ENCODE measurements at places on chromosomes 13 and 19.

- DNase-seq, result no peak
Observed at GRCh38 chr13:29801102-29801501, 49.3 kb downstream of the UBL3 start.

- no peak for DNase-seq
Observed at GRCh38 chr13:76285463-76285862, 600.7 kb downstream of the KCTD12 start.

GRCh38 chr13:47903836-47904235, 97.2 kb downstream of the SUCLA2 start:
- DNase-seq, result no peak

GRCh38 chr19:47082493-47082892, 31.1 kb downstream of the ZC3H4 start:
- DNase-seq, result no peak

DNA sequence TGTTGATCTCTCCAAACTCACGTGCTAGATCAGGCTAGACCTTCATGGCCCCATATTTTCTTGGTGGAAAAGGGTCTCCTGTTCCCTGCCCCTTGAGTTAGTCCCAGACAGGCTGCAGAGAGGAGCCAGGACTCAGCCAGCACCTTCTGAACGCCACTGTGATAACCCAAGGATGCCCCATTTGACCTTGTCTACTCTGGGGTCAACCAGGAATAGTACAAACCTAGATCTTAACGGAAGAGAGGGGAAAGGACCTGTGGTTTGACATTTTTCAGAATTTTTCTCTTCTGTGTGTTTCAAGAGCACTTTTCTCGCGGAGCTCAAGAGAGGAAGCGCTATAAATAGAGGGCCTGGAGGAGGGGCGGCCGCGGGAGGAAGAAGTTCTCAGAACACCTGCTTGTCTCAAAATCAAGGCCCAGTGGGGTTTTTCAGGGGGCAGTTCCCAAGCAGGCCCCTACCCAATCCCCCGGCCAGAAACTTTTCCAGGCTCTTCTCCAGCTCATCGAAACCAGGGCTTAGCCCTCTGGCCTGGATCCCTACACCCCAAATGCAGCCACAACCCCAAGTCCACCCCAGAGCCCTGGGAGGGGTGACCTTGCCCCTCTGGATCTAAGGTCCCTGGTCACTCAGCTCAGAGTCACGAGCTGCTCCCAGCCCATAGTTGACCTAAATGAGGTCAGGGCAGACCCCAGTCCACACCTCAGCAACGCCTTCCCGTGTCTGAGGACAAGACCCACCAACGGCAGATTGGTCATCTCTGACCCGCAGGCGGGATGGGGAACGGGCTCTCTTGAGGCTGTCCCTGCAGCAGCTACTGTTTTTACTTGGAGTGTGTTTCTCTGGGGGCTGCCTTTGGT, 75.6 kb upstream of the TM9SF2 start:
- no peak for DNase-seq

DNA sequence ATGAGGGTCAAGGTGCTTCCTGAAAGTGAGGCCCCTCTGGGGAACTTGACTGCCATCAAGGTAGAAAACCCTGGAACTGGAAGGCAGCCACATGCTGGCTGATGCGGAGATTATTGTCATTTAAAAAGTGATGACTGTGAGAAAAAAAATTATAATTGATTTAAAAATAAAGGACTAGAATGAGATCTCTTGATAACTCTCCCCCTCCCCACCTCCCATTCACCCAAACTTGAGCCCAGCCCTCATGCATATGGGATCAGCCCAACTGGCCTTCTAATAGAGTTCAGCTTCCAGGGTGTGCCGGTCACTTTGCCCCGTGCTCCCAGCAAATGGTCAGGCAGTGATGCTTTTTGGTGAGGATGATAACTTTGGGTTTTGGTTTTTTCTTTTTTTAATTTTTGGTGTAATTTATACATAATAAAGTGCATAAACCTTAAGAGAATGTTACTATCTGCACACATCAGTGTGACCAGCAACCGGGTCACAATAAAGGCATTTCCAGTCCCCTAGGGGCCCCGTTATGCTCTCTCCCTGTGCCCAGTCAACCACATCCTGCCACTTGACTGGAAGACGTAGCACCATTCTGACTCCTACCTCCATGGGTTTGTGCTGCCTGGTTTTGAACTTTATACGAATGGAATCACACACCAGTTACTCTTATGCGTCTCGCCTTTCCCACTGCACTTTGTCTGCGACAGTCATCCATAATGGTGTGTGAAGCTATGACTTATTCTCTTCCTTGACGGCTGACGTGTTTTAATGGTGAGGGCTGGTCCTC, 187.9 kb downstream of the USP12 start:
- DNase-seq, result no peak

DNA sequence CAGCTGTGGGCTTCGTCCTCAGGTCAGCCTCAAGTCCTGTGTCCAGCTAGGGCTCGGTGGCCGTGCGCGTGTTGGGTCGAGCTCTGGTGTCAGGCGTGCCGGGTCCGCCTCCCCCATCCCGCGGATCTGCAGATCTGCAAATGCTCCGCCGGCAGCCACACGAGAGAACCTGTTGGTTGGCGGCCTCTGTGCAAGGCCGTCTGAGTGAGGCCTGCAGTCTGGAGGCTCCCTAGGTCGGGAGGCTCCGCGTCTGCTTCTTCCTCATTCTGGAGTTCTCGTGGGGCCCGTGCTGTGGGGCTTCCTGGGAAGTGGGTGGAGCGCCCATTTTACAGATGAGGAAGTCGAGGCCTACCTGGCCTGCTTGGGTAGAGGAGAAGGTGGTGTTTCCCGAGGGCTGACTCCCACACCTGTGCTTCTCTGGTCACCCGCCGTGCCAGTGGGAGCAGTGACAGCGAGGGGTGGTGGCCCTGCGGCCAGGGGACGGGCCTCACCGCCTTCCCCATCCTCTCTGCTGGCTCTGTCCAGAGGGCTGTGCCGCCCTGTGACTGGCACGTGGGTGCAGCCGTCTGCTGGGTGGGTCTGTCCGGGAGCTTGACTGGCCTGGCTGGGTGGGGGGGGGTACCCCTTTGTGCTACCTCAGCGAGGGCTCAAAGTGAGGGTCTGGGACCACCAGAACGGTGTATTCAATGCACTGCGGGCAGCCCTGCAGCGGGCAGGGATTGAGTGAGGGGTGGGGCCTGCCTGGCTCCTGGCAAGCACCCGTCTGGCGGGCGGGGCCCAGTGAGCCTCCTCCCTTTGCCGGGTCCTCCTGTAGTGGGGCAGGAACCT, 3.3 kb downstream of the CSNK1G2 start:
- no peak for DNase-seq

DNA sequence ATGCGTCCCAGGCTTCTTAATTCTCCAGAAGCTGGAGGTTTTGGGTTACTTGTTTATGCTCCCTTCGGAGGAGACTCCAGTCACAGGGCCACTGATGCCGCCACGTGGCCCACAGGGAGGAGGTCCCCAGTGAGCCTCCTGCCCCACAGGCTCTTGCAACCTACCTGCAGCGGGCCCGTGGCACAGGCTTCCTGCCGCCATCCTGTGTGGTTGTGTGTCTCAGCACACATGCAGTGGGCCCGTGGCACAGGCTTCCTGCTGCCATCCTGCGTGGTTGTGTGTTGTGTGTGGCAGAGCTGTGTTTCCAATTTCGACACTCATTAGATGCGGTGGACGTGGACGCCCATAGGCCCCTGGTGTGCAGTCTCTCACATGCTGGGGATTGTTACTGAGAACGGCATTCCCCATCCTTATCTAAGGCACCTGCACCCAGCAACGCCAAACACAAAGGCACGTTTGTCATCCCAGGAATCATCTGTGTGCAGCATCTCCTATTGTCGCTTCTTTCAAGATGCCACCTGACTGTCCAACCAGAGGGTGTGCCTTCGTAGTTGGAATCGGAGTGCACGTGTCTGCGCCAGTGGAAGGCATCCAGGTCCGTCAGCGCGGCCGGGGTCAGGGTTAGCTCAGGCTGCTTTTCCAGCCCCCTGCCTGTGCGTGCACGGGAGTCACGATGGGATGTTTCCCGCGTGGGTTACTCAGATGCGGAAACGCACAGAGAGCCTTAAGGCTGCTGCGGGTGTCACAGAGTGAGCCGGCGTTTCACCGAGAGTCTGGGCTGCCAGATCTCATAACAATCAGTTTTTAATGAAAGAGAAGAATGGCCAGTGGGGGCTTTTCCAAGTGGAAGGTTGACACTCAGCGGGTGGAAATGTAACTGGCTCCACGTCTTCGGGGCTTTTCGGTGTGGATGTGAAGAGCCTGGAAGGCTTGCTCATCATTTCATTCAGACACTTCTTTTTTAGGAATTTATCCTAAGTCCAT, 119.8 kb downstream of the ATP11A start:
- no peak for DNase-seq

DNA sequence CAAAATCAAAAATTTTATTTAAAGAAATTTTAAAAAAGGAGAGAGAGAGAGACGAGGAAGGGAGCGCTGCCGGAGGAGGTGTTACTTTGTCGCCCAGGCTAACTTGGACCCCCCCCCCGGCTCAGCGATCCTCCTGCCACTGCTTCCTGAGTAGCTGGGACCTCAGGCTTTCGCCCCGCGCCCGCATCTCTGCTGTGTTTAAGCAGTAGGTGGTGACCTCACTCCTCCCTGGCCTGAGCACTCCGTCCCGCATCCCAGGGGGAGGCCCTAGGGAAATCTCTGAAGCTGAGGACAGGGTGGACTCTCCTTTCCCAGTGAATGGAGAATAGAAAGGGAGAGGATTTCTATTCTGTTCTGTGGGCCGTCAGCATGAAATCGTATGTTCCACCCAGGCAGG, 485 bp upstream of the ZNF845 start:
- DNase-seq, result peak; percentile 7

DNA sequence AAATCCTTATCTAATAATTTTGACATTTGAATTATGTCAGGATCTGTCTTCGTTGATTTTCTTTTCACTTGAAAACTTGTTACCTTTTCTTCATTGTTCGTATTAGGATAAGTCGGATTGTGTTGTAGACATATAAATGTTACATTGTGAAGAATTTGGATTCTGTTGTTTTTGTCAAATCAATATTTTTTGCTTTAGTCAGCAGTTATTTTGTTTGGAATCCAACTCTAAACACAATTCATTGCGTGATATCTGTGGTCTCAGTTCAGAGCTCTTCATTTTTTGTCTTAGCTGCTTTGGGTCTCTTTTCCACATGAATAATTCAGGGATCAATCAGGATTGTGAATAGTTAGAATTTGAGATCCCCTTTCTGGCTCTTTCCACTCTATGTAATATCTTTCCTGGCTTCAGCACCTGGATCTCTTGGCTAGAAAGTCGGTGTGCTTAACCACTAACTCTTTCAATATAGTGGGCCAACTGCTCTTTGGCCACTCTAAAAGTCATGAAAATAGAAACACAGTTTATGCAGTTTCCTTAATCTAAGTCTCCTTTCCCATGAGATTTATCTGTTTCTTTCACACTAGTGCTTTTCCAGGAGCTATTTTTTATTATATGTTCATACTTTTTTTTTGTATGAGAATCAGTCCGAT, 2494.2 kb upstream of the PCDH20 start:
- DNase-seq, result no peak

GRCh38 chr19:48740164-48740972, at the start of gene RASIP1:
Gene RASIP1, minus strand, starts transcription at chr19:48740610. Its CDS starts 328 bp downstream, at chr19:48740282.
- DNase-seq, result no peak

- no peak for DNase-seq
Observed at GRCh38 chr19:53771144-53771543, 53.0 kb downstream of the NLRP12 start.

DNA sequence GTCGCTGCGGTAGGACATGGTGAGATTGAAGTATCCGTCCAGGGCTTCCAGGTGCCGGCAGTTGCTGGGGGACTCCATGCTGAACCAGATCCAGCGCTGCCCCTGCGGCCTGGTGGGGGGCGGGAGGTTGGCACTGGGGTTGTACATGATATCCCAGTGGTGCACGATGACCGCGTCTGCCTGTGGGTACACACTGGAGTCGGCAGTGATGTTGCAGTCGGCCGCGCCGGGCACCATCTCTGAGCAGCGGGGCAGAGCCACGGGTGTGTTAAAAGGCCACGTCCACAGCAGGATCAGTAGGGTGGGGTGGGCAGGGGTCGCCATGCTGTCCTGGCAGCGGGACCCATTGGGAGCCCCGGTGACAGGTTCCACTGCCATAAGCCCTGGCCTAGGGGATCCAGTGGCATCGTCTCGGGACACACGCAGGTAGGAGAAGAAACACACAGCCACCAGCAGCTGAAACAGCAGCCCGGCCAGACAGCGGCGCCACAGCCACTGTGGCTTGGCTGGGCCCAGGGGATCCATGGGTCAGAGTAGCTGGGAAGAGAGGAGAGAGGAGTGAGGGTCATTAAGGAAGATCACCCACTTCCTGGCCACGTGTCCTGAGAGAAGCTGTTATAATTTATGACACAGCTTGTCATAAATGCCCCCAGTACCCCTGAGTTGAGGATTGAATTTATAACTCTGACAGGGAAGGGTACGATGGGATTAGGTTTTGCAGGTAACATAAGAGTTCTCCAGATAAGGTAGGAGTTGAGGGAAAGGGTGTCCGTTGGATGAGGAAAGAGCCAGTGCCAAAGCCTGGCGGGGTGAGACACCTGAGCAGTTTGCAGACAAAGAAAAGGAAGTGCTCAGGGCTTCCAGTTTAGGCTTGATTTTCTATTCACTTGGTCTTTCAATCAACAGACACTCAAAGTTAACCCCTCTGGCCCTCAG, 2.9 kb downstream of the FUT5 start:
- DNase-seq, result no peak

DNA sequence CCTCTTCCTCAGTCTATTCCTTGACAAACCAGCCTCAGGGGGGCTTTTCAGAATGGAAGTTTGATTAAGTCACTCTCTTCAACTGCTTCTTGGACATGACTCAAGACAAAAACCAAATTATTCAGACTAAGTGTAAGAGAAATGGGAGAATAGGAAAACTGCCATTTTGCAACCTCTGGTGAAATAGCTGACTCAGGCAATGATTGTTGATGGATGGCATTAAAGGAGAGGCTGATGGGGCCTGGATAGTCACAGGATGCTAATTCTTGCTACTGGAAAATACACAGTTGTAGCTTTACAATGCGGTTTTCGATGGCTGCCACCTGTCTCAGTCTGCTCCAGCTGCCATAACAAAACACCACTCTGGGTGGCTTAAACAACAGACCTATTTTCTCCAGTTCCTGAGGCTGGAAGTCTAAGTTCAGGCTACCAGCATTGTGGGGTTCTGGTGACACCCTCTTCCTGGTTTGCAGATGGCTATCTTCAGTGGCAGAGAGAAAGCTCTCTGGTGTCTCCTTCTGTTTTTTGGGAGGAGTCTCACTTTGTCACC, 6.1 kb downstream of the NOSIP start:
- DNase-seq, result no peak

- no peak for DNase-seq
Observed at GRCh38 chr13:100478107-100478809, 110.3 kb downstream of the GGACT start.

GRCh38 chr19:31349160-31349881, at the start of gene TSHZ3:
Gene TSHZ3, minus strand, starts transcription at chr19:31349436. Its CDS starts 217 bp downstream, at chr19:31349219.
- no peak for DNase-seq

DNA sequence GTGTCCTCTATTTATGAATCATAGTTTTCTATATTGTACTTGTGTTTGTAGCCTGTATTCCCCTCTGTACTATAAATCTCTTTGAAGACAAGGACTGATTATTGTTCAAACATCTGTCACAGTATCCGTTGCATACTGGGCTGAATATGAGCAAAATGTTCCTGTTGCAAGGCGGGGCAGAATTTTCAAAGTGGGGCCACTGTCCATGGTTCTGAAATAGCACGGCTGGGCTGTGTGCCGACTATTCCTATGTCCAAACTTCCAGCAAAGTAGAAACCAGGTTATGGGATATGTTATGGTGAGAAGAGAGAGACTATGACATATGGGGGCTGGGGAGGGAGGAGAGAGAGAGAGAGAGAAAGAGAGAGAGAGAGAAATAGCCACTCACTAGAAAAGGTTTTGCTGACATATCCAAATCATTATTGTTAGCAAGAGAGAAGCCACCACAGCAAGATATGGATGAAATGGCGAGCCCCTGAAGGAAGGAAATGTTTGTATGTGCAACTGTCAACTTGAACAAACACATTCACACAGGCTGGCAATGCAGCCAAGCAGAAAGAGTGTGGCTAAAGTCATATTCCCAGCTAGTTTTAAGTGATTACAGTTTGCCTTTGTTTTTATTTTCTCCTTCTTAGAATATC, 107.0 kb upstream of the GPR12 start:
- DNase-seq, result peak; percentile 9

All from stimulated activated CD4-positive, alpha-beta T cell treated with anti-CD3 and anti-CD28 coated beads, Interleukin-2, amount 100 ng/mL, for 48 hours (primary cell).